ENCODE measurements at places on chromosomes 5 and 9. TPM values are rescaled to one million over a fixed set of nuclear protein-coding genes. Genes with fewer than 3 reads are reported as not detected.

NSMF gene
- polyA plus RNA-seq: 34.0 TPM

- DNase-seq: no peak
Observed at GRCh38 chr9:114261987-114262386, 60.9 kb upstream of the ORM1 start.

GRCh38 chr9:27800159-27800558, 226.9 kb upstream of the C9orf72 start:
- DNase-seq: no peak

DNA sequence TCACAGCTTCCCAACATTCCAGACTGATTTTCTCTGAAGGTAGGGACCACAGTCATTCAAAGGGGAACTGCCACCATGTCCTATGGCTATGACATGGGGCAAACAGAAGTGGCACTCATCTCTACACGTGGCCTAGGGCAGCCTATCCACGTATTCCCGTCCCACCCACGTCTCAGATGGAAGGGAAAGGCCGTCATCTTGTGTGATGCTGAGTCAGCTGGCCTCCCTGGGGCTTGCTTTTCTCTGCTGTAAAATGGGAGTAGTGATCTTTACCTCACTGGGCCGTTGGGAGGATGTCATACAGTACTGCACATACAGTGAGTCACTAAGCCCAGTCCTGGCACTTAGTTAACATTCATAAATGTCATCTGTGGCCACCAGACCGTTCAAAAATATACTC, 72.3 kb downstream of the RAPGEF1 start:
- peak; percentile 22 for DNase-seq

- no peak for DNase-seq
Observed at GRCh38 chr5:136057401-136058038, 28.7 kb downstream of the TGFBI start.

STPG3 gene
- polyA plus RNA-seq: not detected

DNA sequence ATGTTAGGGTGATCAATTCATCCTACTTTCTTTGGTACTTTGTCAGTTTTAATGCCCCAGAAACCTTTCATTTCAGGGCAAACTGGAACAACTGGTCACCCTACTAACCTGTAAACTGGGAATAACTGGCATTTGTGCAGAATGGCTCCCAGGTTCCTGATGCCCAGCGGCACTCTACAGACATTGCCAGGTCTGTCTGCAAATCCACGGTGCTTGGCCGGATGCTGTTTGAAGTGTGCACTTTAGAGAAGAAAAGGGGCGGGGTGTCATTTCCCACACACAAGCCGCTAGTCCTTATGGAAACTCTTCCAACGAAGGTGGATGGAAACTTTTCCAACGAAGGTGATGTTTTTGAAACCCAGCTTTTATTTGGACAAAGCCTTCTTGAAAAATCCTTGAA, 49.9 kb upstream of the OTULINL start:
- DNase-seq: no peak

WNK2 gene
- polyA plus RNA-seq: 48.4 TPM

DNA sequence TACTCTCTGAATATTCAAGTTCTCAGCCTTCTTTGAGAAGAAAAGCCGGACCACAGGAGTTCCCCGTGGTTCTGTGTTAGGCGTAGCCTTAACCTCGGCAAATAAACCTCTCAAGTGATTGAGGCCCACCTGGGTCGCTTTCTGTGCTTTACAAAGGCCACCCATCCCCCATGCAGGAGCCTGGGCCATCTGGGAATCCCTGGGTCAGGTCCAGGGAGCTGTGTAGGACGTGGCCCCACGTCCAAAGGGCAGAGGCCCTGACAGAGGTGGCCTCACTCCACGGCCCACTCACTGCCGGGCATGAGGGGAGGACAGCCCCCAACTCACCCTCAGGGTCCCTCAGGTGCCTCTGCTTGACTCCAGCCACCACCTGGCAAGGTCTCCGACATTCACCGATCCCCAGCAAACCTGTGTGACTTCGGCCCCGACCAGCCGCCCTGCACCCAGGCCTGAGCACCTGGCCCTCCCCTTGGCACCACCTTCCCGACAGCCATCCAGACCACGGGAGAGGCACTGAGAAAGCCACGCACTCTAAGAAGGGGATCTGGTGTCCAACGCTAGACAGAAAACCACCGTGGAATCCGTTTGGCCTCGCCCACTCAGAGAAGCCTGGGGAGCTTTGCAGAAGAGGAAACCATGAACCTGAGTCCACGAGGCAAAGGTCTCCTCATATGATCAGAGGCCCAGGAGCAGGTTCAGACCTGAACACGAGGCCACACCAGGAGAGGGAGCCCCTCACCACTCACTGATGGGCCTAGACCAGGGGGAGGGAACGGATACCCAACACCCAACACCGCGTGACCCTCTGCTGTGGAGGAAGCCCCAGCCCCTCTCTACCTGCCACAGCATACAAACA, 4.5 kb downstream of the SLC12A7 start:
- DNase-seq: peak; percentile 91

GRCh38 chr5:68332556-68332955, 117.0 kb downstream of the PIK3R1 start:
- no peak for DNase-seq

CDO1 gene
- polyA plus RNA-seq: 5.9 TPM

DNA sequence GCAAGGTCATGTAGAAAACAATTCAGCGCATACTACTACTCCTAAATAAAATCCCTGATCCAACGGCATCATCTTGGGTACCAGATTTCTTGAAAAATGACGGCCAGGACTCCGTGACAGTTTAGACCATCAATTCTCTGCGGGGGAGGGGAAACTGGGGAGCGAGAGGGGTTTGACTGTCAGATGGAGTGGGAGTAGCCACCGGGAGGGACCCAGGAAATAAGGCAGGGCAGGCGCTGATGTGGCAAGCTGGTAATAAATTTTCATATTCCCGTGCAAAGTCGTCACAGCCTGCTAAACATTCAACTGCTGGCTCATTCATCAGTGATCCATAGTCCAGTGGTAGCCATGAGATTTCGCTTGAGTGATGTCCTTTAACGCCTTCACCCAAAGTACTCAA, 457 bp upstream of the CDH18 start:
- DNase-seq: no peak

FGF10 gene
- polyA plus RNA-seq: 2.4 TPM

GRCh38 chr5:156456857-156457256, 129.9 kb downstream of the SGCD start:
- DNase-seq: no peak
